ENCODE measurements at places on chromosomes 12 and 14.

DNA sequence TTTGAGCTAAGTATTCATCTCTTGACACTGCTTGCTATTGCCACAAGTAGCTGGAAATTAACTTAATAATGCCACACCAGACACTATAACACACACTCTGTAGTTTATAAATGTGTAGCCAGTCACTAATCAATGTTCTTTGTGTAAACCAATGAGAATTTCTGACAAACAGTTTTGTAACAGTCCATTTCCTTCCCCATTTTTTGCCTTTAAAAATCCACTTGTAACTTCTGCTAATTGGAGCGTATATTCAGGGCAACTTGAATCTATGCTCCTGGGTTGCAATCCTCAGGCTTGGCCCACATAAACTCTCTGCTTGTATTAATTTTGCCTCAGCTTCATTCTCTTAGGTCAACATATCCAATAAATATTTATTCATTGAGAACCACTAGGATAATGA, 125.0 kb upstream of the DHRS4 start:
- DNase-seq: no peak

- DNase-seq: no peak
These were observed 154.6 kb downstream of the SLC6A15 start for GRCh38 chr12:84757978-84758377.

GRCh38 chr12:59407799-59408198, 188.0 kb upstream of the SLC16A7 start:
- DNase-seq: no peak

GRCh38 chr14:104250175-104250574, 111.8 kb downstream of the KIF26A start:
- DNase-seq: no peak

- no peak for DNase-seq
These were observed 126.5 kb downstream of the NUBPL start for GRCh38 chr14:31687726-31688125.

- no peak for DNase-seq
These were observed 37.2 kb downstream of the CACNA2D4 start for GRCh38 chr12:1881301-1881700.

- DNase-seq: no peak
These were observed 3.4 kb downstream of the DHH start for GRCh38 chr12:49091056-49091835.

GRCh38 chr12:11968048-11968383, 102.7 kb upstream of the BCL2L14 start:
- no peak for DNase-seq

DNA sequence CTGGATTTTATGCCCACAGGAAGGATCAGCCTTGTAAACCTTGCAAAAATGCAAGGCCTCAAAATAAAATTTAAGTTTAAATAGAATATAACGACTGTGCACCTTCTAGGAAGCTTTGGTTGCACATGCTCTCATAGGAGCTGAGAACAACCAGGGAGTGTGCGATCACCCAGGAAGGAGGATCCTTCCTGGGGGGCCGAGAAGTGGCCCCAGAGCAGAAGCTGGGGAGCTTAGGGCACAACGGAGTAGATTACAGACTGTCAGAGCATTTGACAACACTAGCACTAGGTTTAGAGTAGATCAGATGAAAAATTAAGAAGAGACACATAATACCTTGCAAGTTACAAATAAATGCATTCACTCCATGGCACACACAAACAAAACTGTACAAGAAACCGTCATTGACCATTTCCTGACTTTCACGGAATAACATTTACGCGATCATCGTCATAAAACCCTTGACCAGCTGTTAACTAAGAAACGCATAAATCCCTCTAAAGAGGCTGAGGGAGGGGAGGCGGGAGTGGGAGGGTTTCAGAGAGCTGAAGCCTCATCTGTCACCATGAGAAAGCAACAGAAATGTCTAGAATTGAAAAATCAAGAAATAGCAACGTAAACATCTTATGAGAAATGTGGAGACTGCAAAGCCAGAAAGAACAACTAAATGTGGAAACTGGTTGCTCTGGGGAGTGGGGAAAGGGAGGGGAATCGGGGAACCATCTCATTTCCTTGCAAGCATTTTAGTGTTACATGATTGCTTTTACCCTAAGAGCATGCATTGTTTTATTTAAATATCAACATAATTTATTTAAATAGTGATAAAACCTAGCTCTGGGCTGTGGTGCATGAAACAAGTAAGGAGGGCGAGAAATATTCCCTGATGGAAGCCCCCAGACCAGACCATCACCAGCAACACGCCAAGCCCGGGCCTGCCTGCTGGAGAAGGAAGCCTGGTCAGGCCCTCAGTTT, 13.1 kb upstream of the CCDC85C start:
- no peak for DNase-seq

GRCh38 chr12:98227162-98227561, 288.2 kb upstream of the TMPO start:
- no peak for DNase-seq

DNA sequence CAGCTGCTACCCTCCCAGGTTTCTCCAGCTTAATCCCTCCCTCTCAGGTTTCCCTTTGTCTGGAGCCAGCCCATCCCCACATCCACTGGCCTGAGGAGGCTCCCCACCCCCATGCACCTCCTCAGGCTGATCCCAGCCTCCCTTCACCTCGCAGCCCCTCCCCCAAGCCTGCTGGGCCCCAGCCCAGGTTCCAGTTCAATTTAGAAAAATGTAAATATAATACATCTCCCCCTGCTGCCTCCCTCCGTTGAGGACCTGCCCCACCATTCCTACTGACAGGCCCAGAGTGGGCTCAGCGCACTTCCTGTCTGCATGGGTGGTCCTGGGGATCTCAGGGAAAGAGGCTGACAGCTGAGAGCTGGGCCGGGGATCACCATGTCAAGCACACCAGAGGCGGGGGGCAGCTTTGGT, 155.8 kb downstream of the NTF3 start:
- DNase-seq: no peak

GRCh38 chr14:45916340-45916953, 663.4 kb upstream of the MIS18BP1 start:
- no peak for DNase-seq

DNA sequence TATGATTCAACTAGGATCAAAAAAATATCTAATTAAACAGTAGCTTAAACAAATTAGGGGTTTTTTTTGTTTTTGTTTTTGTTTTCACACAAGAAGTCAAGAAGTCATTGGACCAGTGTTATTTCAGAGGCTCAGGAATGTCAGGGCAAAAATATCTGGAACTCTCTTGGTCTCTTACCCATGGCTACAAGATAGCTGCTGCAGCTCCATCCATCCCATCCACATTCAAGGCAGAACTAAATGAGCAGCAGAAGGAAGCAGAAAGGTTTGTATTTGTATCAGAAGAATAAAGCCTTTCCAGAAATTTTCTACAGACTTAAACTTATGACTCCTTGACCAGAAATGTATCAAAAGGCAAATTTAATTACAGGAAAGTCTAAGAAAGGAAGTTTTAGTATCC, 33.8 kb upstream of the BCL2L14 start:
- DNase-seq: no peak

GRCh38 chr14:68694516-68695235, 98.2 kb downstream of the ZFP36L1 start:
- no peak for DNase-seq

- no peak for DNase-seq
These were observed 405.6 kb downstream of the TMEM121 start for GRCh38 chr14:105931808-105932483.

DNA sequence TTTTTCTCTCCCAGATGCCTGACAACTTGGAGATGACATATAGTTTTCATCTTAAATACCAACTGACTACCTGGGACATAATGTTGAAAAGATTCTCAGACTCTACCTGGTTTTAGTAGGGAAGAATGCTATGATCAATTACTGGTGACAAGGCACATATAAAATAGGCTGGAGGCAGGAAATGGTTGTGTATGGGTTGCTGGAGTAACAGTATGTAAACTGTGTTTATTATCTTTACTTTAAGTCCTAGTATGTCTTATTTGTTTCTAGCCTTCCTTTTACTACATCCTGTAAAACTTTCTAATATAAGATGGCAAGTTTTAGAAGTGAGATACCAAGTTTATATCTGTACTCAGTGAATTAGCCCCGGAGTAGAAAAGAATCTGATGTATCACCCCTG, 98.1 kb downstream of the NUBPL start:
- no peak for DNase-seq

- no peak for DNase-seq
These were observed 88.8 kb downstream of the FUT8 start for GRCh38 chr14:65501328-65501727.

Data from activated T-helper 1 cell treated with Interleukin-2 at 50 U/mL for 16 hours (primary cell).